ENCODE measurements at places on chromosomes 2 and 18. TPM values are rescaled to one million over a fixed set of nuclear protein-coding genes. Genes with fewer than 3 reads are reported as not detected.

- no peak overlapping the region for H3K27ac ChIP-seq
- no peaks in the 10 kb centered on the region for H3K4me1 ChIP-seq
- no peak overlapping the region for H3K4me3 ChIP-seq
- H3K36me3 ChIP-seq, result no peaks in the 10 kb centered on the region
- DNase-seq, result no peak
These were observed 217.0 kb downstream of the CMPK2 start for GRCh38 chr2:6648596-6649247.

DNA sequence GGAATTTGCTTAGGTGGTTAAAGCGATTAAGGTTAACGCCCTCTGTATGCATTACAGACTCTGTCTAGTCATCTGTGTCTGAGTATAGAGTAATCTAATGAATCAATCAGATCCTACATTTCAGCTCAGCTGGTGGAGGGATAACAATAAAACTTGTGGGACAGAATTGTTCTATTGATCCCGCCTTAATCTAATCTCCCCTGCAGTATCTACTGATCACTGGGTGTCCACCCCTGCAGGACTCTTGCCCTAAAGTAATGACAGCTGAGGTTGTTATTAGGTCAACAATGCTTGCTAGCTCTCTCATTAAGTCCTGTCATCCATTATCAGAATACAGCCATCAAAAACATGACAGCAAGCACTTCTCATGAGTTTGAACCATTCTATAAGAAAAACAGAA lies 462.6 kb upstream of the TMEFF2 start:
- peaks cover 7% of the 10 kb centered on the region for H3K27me3 ChIP-seq
- no peak overlapping the region for H3K4me3 ChIP-seq
- H3K27ac ChIP-seq, result no peak overlapping the region
- DNase-seq, result no peak
- no peaks in the 10 kb centered on the region for H3K36me3 ChIP-seq
- H3K4me1 ChIP-seq, result no peaks in the 10 kb centered on the region

DNA sequence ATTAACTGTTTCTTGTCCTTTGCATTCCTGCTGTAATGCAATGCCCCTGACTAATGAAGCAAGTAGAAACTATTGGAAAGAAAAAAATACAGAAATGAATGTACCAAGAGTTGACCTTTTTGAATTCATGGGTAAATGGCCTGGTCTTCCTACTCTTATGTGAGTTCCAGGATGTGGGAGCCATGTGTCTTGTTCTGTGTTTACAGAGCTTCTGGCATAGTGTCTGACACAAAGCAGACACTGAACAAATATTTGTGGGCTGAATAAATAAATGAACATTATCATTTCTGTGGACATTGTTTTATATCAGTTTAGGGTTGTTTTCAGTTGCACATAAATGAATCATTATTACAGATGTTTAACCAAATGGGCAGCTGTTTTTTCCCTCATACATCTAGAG lies 155.5 kb downstream of the CD8B2 start:
- no peaks in the 10 kb centered on the region for H3K36me3 ChIP-seq
- no peak for DNase-seq
- no peak overlapping the region for H3K4me3 ChIP-seq
- H3K27me3 ChIP-seq, result peaks cover 6% of the 10 kb centered on the region
- H3K27ac ChIP-seq, result no peak overlapping the region

- DNase-seq, result no peak
- H3K4me3 ChIP-seq, result peak overlapping the region; percentile 83
- peaks cover 6% of the 10 kb centered on the region for H3K27me3 ChIP-seq
- H3K4me1 ChIP-seq, result peaks cover 24% of the 10 kb centered on the region
- peaks cover 3% of the 10 kb centered on the region for H3K36me3 ChIP-seq
- no peak overlapping the region for H3K27ac ChIP-seq
These were observed 2.6 kb downstream of the SATB2 start for GRCh38 chr2:199455210-199455544.

- no peak overlapping the region for H3K4me3 ChIP-seq
- peaks cover 10% of the 10 kb centered on the region for H3K27me3 ChIP-seq
- no peaks in the 10 kb centered on the region for H3K4me1 ChIP-seq
- H3K27ac ChIP-seq, result no peak overlapping the region
- no peak for DNase-seq
- H3K36me3 ChIP-seq, result no peaks in the 10 kb centered on the region
These were observed 29.2 kb upstream of the ZDBF2 start for GRCh38 chr2:206245265-206245672.

- H3K4me1 ChIP-seq, result no peaks in the 10 kb centered on the region
- DNase-seq, result no peak
- no peak overlapping the region for H3K27ac ChIP-seq
- no peak overlapping the region for H3K4me3 ChIP-seq
These were observed 123.2 kb upstream of the BCL2L11 start for GRCh38 chr2:110997331-110998045.

- H3K36me3 ChIP-seq, result no peaks in the 10 kb centered on the region
- H3K27me3 ChIP-seq, result no peaks in the 10 kb centered on the region
- DNase-seq, result no peak
These were observed 2.7 kb downstream of the XPO1 start for GRCh38 chr2:61535449-61535848.

GRCh38 chr18:74921057-74921820 lies 287.7 kb downstream of the PTGR3 start:
- H3K27ac ChIP-seq, result no peak overlapping the region
- H3K36me3 ChIP-seq, result peaks cover 3% of the 10 kb centered on the region
- DNase-seq, result no peak

- H3K4me1 ChIP-seq, result peaks cover 25% of the 10 kb centered on the region
- H3K27me3 ChIP-seq, result no peaks in the 10 kb centered on the region
- H3K4me3 ChIP-seq, result no peak overlapping the region
- peaks cover 14% of the 10 kb centered on the region for H3K36me3 ChIP-seq
- no peak for DNase-seq
- H3K27ac ChIP-seq, result no peak overlapping the region
These were observed 37.9 kb downstream of the FAM210A start for GRCh38 chr18:13688191-13689136.

GRCh38 chr18:55844382-55844781 lies 256.4 kb upstream of the TCF4 start:
- DNase-seq, result no peak
- H3K4me3 ChIP-seq, result no peak overlapping the region
- peaks cover 2% of the 10 kb centered on the region for H3K36me3 ChIP-seq
- peaks cover 12% of the 10 kb centered on the region for H3K4me1 ChIP-seq
- H3K27me3 ChIP-seq, result no peaks in the 10 kb centered on the region

- H3K27me3 ChIP-seq, result no peaks in the 10 kb centered on the region
- H3K27ac ChIP-seq, result no peak overlapping the region
- DNase-seq, result no peak
- no peak overlapping the region for H3K4me3 ChIP-seq
These were observed 66.3 kb downstream of the TANC1 start for GRCh38 chr2:159034713-159035112.

DNA sequence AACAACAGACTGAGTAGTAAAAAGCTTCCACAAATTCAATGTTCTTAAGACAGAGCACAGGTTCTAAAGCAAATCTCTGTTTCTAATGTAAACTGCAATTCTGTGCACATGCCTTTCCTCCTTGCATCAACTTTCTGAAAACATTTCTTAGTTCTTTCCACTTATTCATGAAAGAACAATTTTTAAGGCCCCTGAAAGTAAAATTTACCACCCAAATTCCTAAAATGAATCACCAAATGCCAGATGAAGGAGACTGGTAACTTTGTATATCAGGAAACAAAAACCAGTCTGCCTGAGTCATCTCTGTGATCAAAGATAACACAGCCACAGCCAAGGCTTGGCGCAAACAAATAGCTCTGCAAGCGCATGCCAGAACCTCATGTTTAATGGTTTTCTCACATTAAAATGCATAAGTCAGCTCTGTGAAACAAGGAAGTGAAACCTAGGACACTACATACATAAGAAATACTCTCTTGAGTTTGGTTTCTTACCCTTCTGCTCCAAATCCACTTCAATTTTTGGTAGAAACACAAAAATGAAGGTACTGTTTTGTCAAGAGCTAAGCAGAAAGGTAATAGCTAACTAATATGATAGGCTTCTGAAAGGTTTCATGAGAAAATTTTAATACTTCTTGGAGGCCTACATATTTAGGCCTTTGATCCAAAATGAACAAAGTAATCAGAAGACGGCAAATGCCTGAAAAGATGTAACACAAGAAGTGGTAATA lies 169.4 kb downstream of the THADA start:
- H3K36me3 ChIP-seq, result peaks cover 2% of the 10 kb centered on the region
- peak overlapping the region; percentile 83 for H3K27ac ChIP-seq
- peaks cover 17% of the 10 kb centered on the region for H3K4me1 ChIP-seq
- H3K4me3 ChIP-seq, result peak overlapping the region; percentile 15
- no peak for DNase-seq

DNA sequence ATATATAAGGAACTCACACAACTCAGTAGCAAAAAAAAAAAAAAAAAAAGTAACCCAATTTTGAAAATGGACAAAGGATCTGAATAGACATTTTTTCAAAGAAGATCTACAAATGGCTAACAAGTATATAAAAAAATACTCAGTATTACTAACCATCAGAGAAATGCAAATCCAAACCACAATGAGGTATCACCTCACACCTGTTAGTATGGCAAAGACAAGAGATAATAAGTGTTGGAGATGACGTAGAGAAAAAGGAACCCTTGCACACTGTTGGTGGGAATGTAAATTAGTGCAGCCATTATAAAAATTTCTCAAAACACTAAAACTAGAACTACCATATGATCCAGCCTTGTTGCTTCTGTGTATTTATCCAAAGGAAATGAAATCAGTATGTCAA lies 5.8 kb upstream of the CNDP1 start:
- DNase-seq, result no peak
- peaks cover 22% of the 10 kb centered on the region for H3K27me3 ChIP-seq
- no peak overlapping the region for H3K27ac ChIP-seq

GRCh38 chr2:27779417-27780055 lies 8.0 kb downstream of the MRPL33 start:
- DNase-seq, result no peak
- peaks cover 13% of the 10 kb centered on the region for H3K4me1 ChIP-seq
- H3K27me3 ChIP-seq, result no peaks in the 10 kb centered on the region
- peaks cover 30% of the 10 kb centered on the region for H3K36me3 ChIP-seq

DNA sequence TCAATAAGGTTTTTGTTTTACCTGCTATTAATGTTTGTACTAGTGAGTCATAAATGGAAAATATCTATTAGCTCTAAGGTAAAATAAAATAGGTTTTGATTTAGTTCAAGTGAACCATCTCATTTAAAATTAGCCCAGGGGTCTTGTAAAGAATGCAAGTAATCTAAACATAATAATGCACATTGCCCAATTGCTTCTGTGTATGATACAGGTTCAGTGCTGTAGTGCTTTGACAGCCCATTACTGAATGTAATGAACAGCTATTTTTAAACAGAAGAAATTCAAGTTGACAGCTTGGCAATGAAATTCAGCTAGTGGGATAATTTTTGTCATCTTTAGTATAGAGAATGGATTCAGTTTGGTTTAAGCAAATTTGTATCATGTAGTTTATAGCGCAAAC lies 91.5 kb downstream of the CAMKMT start:
- H3K27ac ChIP-seq, result no peak overlapping the region
- DNase-seq, result no peak
- H3K4me1 ChIP-seq, result peaks cover 5% of the 10 kb centered on the region
- H3K36me3 ChIP-seq, result no peaks in the 10 kb centered on the region

DNA sequence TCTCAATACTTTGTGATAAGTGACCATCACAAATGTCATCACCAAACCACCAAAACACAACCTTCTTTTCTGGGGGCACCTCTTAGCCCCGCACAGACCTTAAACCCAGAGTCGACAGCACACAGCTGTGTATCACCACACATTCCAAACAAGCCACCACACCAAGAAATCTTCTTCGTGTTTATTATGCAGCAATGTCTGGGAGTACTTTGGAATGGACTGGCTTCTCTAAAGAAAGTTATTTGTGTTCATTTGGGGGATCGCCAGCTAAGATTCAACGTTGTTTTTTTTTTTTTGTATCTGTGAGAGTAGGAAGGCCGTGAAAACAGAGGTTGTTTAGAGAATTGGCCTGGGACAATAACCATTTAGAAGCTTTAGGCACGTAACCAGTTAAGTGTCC lies 1.1 kb upstream of the MTA3 start:
- no peaks in the 10 kb centered on the region for H3K27me3 ChIP-seq
- DNase-seq, result no peak
- peaks cover 5% of the 10 kb centered on the region for H3K36me3 ChIP-seq
- peaks cover 25% of the 10 kb centered on the region for H3K4me1 ChIP-seq
- peak overlapping the region; percentile 55 for H3K4me3 ChIP-seq

- no peak overlapping the region for H3K27ac ChIP-seq
- H3K36me3 ChIP-seq, result no peaks in the 10 kb centered on the region
- H3K4me3 ChIP-seq, result no peak overlapping the region
- no peak for DNase-seq
These were observed 51.7 kb upstream of the OTOF start for GRCh38 chr2:26529406-26530239.

DNA sequence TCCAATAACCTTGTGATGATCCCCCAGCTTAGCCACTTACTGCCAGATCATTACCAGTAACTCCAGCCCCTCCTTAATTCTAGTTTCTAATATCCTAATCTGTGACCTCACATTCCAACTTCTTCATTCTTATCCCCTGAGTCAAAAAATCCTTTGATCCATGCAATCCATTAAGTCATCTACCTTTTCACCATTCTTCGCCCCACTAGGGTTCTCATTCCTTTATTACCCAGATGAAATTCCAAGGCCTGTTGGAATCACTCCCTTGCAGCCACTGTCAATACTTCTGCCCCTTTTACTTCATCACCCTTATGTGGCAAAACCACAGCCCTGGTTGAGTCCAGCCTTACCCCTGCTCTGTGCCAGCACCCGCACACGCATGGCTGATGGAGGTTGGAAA lies 20.3 kb upstream of the IL36G start:
- H3K4me1 ChIP-seq, result no peaks in the 10 kb centered on the region
- peaks cover 26% of the 10 kb centered on the region for H3K27me3 ChIP-seq
- no peak overlapping the region for H3K27ac ChIP-seq
- no peak overlapping the region for H3K4me3 ChIP-seq
- DNase-seq, result peak; percentile 38

GRCh38 chr18:9421096-9421900 lies 54.0 kb upstream of the RALBP1 start:
- no peak overlapping the region for H3K27ac ChIP-seq
- DNase-seq, result peak; percentile 57
- H3K27me3 ChIP-seq, result no peaks in the 10 kb centered on the region
- no peaks in the 10 kb centered on the region for H3K36me3 ChIP-seq

SAG gene
- not detected for total RNA-seq

IFIH1 gene
- total RNA-seq, result 5.4 TPM

HOXD9 gene
- total RNA-seq, result not detected

ANKRD30BL gene
- total RNA-seq, result not detected

DCDC2C gene
- total RNA-seq, result not detected

SERPINB10 gene
- not detected for total RNA-seq

NT5DC4 gene
- not detected for total RNA-seq

LONRF2 gene
- total RNA-seq, result 0.26 TPM

ABCB11 gene
- not detected for total RNA-seq

C2orf66 gene
- 0.27 TPM for total RNA-seq

SNED1 gene
- 17.6 TPM for total RNA-seq

TIMM21 gene
- total RNA-seq, result 23.3 TPM

RAB31 gene
- 90.8 TPM for total RNA-seq
